ENCODE measurements at places on chromosomes 1 and 21.

- DNase-seq: no peak
Measured at GRCh38 chr1:154253671-154254070, 18.8 kb upstream of the HAX1 start.

DNA sequence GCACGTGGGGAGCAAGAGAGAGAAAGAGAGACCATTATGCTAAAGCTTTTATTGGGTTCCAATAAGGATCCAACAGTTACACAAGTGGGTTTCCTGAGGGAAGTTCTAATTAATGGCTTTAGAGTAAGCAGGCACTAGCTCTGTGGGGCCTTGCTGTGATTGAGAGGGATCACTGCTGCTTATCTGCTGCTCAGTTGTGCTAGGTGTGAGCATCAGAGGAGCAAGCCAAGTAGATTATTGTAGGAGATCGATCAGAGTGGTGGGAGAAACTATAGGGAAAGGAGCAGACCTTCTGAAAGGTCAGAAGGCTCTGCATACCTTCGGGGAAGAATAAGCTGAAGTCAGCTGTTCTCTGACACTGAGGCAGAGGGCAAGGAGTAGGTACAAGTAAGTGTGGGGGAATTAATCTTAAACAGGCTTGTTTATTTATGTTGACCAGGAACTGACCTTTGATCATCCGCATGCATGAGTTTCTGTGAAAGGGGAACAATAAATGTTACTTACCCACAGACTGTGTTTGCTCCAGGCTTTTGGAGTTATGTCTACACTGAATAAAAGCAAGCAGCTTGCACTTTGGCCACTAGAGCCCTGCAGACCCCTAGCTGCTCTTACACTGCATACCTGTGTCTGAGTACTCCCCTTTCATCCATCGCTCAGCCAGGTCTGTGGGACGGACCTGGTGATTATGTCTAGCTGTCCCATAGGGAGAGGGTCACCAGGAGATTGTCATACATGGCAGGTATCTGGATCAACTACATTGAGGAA lies 89.7 kb downstream of the TNNI3K start:
- DNase-seq: no peak

GRCh38 chr1:182262425-182262824 lies 129.2 kb downstream of the GLUL start:
- no peak for DNase-seq

GRCh38 chr1:96236156-96236739 lies 485.3 kb upstream of the PTBP2 start:
- DNase-seq: no peak

DNA sequence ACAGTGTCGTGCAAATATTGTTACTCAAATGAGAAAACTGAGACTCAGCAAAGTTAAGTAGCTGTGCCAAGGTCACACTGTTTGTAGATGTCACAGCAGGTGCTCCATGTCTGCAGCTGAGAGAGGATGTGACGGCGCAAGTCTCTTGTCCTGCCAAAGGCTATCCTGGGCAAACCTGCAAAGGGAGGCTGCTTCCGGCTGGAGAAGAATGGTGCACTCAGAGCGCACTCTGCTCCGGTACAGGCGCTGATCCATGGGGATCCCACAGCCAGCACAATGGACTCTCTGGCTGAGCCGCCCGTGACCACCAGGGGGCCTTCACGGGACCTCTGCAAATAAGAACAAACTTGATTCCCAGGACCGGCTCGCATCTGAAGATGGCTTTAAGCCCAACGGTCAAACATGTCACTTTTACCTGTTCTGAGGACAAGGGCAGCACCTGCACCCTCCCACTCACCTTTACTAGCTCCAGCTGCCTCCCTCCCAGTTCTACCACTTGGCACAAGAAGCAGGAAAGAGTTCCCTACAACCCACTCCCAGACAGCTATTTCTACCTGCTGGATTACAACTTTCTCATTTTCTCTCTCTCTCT lies 21.9 kb downstream of the RD3 start:
- DNase-seq: peak; percentile 5

- DNase-seq: no peak
Measured at GRCh38 chr21:14699433-14700407, 153.6 kb upstream of the SAMSN1 start.

DNA sequence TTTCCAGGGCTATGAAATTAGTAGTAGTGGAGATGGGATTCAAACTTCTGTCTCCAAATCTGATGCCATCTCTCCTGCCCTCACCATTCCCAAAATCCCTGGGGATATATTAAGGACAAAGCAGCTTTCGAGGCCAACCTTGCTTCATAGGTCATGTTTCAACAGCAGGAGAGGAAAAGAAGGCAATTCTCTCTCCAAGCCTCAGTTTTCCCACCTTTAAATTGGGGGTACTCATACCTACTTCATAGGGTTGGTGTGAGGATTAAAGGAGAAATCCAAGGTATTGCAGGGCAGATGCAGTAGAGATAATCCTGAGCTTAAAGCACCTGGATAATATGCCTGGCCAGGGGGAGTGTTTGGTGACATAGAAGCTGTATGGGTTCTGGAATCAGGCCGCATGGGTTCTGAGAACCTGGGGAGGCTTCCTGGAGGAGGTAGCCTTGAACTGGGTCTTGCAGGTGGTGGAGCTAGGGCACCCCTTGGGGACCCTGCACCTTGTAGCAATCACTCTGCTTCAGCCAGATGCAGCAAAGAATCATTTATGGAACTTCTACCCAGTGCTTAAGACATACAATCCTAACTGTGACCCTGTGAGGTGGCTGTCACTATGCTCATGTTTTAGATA lies 10.7 kb upstream of the IFFO2 start:
- no peak for DNase-seq

GRCh38 chr1:203273869-203274602 lies 31.3 kb upstream of the BTG2 start:
- DNase-seq: no peak

DNA sequence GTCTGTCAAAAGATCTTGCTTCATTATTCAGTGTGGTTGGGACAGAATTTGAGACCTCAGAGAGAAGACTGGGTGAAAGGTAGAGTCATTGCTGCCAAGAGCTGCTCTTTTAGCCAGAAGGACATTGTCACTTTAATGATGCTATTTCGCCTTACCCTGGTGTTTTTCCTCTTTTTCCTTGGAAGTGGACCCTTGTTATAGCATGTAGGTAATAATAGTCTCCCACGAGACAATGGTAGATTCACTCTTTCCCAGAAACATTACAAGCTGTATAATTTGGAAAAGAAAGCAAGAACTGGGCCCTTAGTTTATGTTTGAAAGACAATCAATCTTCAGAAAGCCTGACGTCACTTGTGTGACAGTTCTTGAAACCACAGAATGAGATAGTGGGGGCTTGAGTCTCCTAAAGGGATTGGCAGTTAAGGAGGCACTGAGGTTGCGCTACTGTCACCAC lies 3.8 kb downstream of the SERTAD4 start:
- no peak for DNase-seq

DNA sequence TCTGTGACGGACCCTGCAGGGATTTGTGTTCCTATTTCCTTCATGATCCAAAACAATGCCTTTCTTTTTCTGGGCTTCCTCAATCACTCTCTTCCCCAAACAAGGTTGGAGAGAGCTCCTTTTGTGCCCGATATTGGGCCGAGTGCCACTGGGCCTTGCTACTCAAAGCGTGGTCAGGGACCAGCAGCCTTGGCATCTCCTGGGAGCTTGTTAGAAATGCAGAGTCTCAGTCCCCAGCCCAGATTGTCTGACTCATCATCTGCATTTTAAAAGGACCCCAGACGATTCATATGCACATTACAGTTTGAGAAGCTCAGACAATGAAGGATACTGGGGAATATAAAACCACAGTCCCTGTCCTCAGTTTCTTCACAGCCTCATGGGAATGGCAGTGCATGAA lies 19.9 kb downstream of the ADORA1 start:
- DNase-seq: no peak

DNA sequence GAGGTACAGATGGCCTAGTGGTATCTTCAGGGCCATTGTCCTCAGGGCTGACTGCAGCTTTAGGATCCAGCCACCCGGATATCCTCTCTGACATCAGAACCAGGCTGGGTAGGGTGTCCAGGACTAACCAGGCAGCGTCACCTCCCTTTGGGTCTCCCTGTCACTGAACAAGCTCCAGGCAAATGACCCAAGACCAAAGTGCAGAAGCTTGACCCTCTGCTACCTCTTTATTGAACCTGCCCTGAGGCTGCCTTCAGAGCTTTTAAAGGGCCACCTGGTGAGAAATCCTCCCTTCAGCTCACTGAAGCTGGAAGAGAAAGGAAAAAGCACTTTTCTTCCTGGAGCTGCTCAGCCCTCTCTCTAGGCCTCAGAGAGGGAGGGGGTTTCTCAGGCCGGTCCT lies 79.1 kb upstream of the VAMP3 start:
- no peak for DNase-seq

- DNase-seq: no peak
Measured at GRCh38 chr1:165290148-165290547, 66.4 kb downstream of the LMX1A start.

DNA sequence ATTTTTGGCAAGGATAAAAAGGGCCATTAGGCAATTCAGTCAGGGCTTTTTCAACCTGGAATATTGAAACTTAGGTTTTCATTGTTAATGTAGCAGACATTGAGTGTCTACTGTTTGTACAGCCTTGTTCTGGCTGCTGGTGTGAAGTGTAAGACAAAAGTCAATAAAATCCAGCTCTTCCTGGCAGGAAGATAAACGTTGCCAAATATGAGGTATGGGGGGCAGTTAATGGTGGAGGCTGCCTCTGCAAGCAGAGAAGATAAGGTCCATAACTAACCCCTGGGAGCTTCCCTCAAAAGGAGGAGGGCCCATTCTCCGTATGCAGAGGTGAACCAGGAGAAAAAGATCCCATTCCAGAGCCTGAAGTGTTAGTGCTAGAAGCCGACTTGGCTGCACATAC lies 19.5 kb upstream of the SHE start:
- no peak for DNase-seq

- DNase-seq: no peak
Measured at GRCh38 chr21:44984792-44985440, 45.1 kb downstream of the SLX9 start.

- DNase-seq: no peak
Measured at GRCh38 chr1:49416758-49417157, 607.0 kb downstream of the AGBL4 start.

- no peak for DNase-seq
Measured at GRCh38 chr21:25573409-25574206, 33.7 kb downstream of the MRPL39 start.

GRCh38 chr1:154193821-154194220 lies 1.9 kb upstream of the TPM3 start:
- no peak for DNase-seq

DNA sequence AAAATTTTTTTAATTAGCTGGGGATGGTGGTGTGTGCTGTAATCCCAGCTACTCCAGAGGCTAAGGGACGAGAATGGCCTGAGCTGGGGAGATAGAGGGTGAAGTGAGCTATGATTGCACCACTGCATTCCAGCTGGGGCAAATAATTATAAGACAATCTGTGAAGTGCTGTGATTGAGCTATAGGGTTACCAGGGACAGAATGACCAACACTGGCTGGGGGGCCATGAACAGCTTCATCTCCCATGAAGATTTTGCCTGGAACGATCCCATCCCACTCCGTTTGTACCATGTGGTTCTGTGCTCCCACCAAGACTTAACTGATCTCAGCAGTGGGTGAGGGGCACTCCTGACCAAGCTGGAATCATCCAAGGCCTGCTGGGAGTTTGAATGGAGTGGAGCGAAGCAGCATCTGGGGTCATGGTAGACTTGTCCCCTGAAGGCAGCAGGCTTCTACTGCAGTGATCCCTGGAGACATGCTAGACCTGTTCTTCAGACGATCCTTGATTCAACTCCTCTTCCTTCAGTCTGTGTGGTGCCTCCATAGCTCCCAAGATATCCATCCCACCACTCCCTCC lies 53.6 kb upstream of the CTPS1 start:
- no peak for DNase-seq

DNA sequence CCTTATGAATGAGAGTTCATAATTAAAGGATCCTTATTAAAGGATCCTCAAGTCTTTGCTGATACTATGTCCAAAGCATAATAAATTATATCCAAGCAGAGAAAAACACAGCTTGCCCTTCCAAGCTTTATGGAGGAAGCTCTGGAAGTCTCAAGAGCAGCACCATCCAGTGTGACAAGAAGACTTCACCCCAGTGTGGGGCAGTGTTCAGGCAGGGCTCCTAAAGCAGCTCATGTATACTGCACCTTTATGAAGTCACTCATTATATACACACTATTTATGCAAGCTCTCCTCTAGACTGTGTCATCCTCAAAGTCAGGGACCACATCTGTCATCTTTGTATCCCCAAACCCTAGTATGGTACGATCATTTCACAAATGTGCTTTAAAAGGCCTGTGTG lies 11.9 kb upstream of the CCN1 start:
- DNase-seq: no peak

- DNase-seq: no peak
Measured at GRCh38 chr1:31764312-31765040, at the start of gene ADGRB2. TSS of gene ADGRB2 (minus strand) at chr1:31764340. CDS start at chr1:31757221, 7,119 bp downstream.

DNA sequence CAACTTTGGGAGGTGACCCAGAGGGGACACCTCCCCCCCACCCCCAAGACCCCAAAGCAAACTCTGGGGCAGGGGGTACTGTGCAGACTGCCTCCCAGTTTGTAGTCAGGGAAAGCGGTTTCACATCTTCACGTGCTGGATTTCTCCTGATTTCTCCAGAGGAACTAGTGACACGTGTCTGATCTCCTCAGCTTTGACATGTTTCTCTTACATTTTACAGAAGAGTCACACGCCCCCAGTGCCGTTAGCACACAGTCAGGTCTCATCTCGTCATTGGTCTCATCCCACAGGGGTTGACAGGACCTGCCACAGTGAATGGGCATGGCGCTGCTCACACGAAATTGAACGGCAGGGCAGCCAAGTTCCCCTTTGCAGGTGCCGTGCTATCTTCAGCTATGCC lies 11.8 kb downstream of the PDPN start:
- no peak for DNase-seq

- no peak for DNase-seq
Measured at GRCh38 chr1:4745560-4745959, 91.2 kb downstream of the AJAP1 start.

- DNase-seq: no peak
Measured at GRCh38 chr1:27018316-27018715, 5.7 kb upstream of the TENT5B start.

GRCh38 chr1:13892198-13892597 lies 192.2 kb downstream of the PRDM2 start:
- DNase-seq: no peak

GRCh38 chr1:144551107-144551542 lies 41.6 kb upstream of the PPIAL4F start:
- DNase-seq: no peak

- DNase-seq: no peak
Measured at GRCh38 chr1:6095511-6096242, 50.0 kb downstream of the KCNAB2 start.

GRCh38 chr1:27849951-27850350 lies 19.4 kb downstream of the PPP1R8 start:
- DNase-seq: no peak

Data from stimulated activated CD8-positive, alpha-beta memory T cell treated with anti-CD3 and anti-CD28 coated beads, Interleukin-2, amount 100 ng/mL, for 1 hour (primary cell).